ENCODE measurements at places on chromosomes 12 and 14.

GRCh38 chr12:71605039-71605438 lies 58.6 kb downstream of the ZFC3H1 start:
- no peak for DNase-seq

- DNase-seq, result no peak
These were observed 134.1 kb upstream of the KRAS start for GRCh38 chr12:25384893-25385248.

DNA sequence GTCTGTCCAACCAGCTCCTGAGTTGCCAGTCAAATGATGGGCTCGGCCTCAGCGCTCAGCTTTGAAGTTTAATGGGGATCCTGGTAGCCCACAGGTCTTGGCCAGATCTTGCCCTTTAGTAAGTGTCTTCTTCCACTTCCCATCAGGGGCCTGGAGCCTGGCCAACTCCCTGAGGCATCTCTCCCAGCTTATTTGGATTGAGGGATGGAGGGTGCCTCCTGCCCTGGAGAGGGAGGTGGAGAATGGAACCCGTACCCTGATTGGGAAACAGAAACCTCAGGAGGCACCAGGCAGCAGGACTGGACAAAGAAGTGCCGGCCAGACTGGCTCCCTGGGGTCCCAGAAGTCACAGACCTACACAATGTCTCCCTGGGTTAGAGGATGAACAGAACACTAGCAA lies 40.5 kb upstream of the LTBP2 start:
- DNase-seq, result no peak

- DNase-seq, result no peak
These were observed 462.3 kb upstream of the LRFN5 start for GRCh38 chr14:41144370-41144769.

DNA sequence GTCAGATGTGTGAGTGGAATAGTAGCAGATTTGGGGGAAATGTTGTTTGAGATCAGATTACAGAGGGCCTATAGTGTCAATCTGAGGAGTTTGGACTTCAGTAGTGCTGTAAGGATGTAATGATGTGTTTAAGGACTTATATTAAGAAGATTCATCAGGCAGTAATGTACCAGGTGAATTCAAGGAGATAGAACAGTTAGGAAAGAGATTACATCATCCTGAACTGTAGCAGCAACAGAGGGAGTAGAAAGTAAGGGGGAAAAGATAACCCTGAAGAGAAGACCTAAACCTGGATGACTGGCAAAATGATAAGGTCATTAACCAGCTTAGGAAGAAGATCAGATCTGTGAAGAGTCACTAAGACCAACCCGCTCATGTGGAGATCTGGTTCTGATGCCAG lies 349.4 kb downstream of the PDZRN4 start:
- no peak for DNase-seq

DNA sequence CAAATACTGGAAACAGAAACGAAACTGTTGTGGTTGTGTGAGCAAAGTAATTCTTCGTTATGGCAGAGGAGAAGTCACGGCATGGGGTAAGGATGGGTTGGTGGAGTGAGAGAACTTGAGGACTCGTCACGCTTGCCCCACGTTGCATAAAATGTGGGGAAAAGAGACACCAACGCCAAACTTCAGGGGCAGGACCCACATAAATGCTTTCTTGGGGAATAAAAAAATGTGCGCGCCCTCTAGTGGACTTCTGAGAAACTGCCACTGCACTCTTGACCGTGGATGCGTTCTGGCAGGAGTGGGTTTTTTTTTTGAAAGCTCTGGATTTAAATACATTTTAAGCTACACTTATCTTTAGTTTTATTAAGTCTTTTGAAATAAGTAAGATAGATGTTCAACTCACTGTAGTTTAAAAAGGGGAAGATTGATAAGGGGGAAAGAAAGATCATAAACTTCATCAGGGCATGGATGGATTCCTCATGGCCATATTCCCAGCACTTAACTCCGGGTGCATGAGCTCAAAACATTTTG lies 4.1 kb upstream of the IGF1 start:
- peak; percentile 83 for DNase-seq

DNA sequence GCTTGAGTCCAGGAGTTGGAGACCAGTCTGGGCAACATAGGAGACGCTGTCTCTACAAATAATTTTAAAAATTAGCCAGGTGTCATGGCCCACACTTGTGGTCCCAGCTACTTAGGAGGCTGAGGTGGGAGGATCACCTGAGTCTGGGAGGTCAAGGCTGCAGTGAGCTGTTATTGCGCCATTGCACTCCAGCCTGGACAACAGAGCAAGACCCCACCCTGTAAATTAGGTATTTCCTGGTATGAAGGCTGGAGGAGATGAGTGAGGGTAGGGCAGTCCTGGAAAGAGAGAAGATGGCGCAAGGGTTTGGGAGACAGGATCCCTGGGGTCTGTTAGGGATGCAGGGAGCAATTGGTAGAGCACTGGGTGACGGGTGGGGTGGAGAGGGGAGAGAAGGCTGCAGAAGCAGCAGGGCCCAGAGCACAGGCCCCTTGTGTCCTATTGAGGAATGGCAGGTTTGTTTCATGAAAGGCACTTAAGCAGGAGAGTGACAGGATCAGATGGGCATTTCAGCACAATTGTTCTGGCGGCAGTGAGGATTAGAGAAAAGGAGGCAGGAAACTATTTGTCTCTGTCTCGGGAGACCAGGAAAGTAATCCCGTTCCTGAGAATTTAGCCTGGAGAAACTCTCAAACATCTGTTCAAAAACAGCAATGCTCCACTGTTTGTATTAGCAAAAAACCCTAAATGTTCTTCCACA lies 47.2 kb upstream of the KTN1 start:
- DNase-seq, result no peak

- DNase-seq, result no peak
These were observed 43.1 kb downstream of the PRKAB1 start for GRCh38 chr12:119710965-119711551.

DNA sequence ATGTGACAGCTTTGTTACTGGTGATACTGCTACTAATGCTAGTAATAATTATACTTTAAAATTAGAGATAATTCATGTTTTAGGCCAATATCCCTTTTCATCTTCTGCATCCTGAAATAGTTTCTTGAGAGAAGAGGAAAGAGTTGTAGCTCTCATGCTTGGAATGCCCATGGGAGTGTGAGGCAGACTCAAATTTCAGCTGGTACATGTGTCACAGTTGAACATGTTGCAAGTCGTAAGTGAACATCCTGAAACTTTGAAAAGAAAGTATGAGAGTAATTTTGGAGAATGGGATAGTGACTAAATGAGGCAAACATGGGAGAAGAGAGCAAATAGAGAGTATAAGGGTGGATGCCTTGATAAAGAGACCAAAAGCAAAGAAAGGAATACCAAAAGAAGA lies 168.0 kb downstream of the TMTC3 start:
- DNase-seq, result no peak

DNA sequence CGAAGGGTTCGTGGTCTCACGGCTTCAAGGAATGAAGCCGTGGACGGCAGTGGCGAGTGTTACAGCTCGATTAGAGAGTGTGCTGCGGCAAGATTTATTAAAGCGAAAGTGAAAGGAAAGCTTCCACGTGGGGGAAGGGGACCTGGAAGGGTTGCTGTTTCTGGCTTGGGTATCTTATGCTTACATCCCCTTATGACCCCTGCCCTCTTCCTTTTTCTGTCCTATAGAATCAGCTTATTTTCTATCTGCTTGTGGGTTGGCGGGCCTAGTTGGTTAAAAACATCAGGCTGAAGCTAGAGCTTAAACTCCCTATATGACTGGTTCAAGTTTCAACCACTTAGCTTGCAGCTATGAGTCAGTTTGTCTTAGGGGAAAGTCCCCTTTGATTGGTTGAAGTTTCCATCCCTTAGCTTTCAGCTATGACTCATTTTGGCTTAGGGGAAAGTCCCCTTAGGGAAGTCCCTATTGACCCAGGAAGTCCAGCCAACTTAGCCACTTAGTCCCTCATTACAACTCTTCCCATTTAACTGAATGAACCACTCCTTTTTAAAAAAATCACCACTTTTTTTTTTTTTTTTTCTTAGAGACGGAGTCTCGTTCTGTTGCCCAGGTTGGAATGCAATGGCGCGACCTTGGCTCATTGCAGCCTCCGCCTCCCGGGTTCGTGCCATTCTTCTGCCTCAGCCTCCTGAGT lies 1494.7 kb upstream of the TMEM132C start:
- DNase-seq, result peak; percentile 24
